ENCODE measurements at places on chromosomes 2 and 18. TPM values are rescaled to one million over a fixed set of nuclear protein-coding genes. Genes with fewer than 3 reads are reported as not detected.

- DNase-seq, result no peak
Measured at GRCh38 chr2:215664847-215665525, 229.1 kb upstream of the FN1 start.

The ANKRD29 gene
- polyA plus RNA-seq, result 0.78 TPM

The UPP2 gene
- 11.7 TPM for polyA plus RNA-seq

DNA sequence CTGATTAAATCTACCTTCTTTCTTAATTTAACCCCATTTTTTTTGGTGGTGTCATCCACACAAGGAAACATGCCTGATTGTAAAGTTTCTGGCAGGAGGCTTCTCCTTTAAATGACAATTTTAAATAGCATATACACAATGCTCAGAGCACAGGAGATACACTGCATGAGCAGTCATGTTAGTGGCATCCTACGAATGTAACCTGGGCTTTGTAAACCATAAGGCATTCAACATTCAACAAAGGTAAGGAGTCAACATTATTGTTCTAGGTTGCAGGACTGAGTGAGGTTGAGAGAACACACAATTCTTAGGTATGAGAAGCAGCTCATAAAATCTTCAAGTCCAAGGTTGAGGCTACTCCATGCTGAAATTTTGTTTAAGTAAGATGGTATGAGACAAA is 266.6 kb upstream of the SIX2 start:
- DNase-seq, result no peak

The ABCG8 gene
- polyA plus RNA-seq, result 1.2 TPM

- no peak for DNase-seq
Measured at GRCh38 chr2:71826299-71826698, 321.4 kb downstream of the CYP26B1 start.

DNA sequence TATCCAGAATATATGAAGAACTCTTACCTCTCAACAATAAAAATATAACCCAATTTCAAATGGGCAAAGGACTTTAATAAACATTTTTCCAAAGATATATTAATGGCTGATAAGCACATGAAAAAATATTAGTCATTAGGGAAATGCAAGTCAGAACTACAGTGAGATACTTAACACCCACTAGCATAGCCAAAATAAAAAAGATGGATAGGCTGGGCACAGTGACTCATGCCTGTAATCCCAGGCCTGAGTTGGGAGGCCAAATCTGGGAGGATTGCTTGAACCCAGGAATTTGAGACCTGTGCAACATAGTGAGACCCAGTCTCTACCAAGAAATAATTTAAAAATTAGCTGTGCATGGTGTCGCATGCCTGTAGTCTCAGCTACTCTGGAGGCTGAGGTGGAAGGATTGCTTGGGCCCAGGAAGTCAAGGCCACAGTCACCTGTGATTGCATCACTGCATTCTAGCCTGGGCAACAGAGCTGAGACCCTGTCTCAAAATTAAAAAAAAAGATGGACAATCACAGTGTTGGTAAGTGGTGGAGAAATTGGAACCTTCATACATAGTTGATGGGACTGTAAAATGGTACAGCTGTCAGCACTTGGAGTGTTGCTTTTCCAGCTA is 25.1 kb downstream of the MARCHF7 start:
- no peak for DNase-seq

The MATN3 gene
- 3.4 TPM for polyA plus RNA-seq

- DNase-seq, result peak; percentile 78
Measured at GRCh38 chr2:234241656-234242458, 191.4 kb downstream of the SPP2 start.

GRCh38 chr2:101234169-101234938 is 18.3 kb upstream of the CNOT11 start:
- no peak for DNase-seq

DNA sequence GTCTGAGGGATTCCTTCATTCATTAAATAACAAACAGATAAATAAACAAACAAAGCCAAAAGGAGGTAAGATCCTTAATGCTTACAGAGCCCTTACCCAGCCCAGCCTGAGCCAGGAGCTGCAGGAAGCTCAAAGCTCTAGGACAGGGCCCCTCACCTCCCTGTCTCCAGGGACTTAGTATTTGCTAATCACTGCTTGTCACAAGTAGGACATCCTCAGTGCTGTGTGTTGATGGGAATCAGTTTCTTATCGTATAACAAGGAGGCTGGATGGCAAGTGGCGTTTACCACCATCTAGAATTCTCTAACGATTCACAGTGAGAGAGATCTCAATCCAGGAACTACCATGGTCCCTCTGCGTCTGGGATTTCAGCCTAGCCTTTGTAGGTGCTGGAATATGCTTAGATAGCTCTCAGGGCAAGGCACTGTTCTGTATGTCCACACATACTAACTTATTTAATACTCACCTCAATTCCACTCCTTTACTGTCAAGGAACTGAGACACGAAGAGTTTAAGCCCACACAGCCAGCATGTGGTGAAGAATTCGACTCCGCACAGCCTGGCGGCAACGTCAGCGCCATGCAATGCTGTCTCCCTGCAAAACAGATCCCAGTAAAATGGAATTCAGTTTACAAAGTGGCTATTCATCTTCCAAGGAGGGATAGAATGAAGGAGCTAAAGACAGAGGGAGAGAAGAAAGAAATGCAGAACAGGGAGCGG is 164.8 kb downstream of the MYCN start:
- DNase-seq, result no peak

The ABCG5 gene
- 0.50 TPM for polyA plus RNA-seq

- DNase-seq, result no peak
Measured at GRCh38 chr18:42649331-42650035, 466.0 kb downstream of the RIT2 start.

DNA sequence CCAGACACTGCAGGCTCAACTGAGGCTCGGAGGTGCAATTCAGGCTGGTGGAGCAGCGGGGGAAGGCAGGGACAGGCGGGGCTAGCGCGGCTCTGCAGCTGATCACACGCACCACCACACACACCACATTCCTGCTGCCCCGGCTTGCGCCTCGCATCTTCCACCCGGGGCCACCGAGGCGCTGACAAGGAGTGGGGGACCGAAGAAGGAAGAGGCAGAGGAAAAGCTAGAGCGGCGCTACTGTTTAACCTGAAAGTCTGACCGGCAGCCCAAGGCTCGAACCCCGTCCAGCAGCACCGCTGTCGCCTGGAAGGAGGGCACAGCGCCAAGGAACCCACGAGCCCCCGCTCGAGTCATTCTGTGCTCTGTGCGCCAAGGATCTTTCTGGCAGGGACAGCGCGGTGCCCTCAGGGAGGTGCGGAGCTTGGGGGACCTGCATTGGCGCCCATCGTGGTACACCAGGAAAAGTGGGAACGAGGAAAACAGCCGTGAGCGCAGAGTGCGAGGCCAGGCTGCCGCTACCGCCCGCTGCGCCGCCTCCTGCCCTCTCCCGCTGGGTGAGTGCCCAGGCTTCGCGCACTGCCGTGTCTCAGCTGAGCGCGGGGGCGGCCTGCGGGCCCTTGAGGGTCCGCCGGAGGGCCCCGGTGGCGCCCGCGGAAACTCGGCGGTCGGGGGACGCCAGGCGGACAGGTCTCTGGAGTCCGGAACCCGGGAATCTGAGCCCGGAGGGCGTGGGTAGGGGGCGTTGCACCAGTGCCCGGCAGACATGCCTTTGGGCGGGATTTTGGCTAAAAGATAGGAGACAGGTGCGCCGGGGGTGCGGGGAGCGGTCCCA is 860 bp upstream of the KCNJ3 start:
- DNase-seq, result no peak

The TACR1 gene
- 2.3 TPM for polyA plus RNA-seq

DNA sequence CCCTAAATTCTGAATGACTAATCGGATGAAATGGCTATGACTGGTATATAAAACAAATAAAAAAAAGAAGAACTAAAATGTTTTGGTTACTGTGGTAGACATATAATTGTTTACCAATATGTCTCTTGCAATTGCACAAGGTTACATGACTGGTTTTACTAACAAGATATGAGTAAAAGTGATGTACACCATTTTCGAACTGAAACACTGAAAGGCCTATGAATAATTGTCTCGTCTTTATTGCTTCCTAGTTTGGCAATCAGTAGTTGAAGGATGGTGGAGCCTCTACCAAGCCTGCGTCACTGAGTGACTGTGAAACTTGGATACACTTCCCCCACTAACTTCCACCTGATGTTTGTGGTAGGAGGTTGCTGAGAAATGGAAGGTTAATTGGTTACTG is 16.5 kb downstream of the CDH19 start:
- no peak for DNase-seq

DNA sequence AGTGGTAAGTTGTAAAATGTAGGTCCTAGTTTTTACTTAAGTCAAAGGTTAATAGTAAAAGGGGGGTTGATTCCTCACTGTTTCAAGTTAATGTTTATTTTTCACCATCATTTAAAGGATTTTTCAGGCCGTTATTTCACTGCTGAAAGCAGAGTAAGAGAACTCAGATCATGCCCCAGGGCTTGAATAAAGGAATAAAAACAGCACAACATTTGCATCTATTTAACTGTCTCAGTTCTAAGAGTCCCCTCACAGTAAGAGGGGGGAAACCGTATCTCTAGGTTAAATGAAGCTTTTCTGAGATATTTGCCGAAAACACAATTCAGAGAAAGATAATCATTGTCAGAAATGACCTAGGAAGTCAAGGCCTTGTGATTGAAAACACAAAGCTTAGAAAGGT is 138.2 kb upstream of the KCTD1 start:
- DNase-seq, result no peak

GRCh38 chr2:36178384-36178783 is 177.2 kb upstream of the CRIM1 start:
- no peak for DNase-seq

DNA sequence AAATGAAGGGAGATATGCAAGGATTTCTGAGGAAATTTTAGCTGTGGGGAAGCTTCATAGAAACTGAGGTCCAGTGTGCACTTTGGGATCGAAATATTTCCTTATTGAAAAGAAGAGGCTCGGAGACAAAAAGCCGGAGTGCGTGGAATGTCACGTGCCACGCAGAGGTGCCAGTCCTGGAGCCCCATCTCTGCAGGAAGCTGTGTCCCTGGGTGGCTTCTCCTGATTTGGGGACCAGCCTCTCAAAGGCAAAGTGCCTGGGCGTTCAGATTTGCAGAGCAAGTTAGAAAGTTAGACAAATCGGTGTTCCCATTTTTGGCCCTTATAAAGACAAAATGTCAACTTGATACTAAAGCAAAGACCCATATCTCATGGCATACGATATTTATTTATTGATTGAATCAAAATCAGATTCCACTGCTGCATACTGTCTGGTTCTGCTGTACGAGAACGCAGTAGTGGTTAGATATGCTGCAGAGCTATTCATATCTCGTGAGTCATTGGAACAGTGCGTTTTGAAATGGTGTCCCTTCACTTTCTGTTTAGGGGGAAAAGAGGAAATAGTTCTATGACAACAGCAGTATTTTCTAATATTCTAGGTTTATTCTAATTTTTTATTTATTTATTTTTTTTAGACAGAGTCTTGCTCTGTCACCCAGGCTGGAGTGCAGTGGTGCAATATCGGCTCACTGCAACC is 9.1 kb upstream of the ATG16L1 start:
- DNase-seq, result no peak

The SERPINB2 gene
- polyA plus RNA-seq, result 0.06 TPM

The AKAIN1 gene
- not detected for polyA plus RNA-seq

DNA sequence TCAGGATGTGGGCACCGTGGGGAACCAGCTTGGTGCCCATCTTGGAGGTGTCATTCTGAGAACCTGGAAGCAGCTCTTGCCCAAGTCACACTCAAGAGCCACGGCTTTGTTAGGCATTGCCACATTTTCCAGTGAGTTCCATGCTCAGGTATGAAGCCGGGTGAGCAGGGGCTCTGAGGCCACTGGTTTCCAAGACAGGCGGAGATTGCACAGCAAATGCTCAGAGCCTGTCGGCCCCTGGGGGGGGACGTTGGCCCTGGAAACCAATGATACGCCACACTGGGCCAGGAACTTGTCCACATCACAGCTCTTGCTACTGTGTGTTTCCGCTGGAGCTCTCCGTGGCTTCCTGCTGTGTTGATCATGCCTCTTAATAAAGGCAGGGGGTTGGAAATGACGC is 52.5 kb upstream of the SALL3 start:
- no peak for DNase-seq

DNA sequence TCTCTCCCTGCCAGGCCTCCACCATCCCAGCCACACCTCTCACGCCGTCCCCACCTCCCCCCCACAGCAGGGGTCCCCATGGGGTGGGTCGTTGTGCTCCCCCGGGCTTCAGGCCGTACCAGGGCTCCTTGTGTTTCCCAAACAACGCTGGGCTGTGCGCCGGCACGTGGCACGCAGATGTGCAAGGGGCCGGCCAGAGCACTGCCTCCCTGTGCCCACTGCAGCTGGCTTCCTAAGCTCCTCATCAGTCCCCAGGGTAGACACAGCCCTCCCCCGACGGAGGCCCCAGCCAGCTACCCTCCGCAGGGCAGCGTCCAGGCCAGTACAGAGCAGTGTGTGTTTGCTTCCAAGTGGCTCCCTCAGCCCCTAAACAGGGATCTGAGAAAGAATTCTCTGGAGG is 34.0 kb downstream of the BIN1 start:
- no peak for DNase-seq

- DNase-seq, result no peak
Measured at GRCh38 chr2:240745962-240746361, 54.3 kb downstream of the AQP12A start.

GRCh38 chr18:499776-500631 is 497 bp downstream of the COLEC12 start:
- DNase-seq, result no peak

DNA sequence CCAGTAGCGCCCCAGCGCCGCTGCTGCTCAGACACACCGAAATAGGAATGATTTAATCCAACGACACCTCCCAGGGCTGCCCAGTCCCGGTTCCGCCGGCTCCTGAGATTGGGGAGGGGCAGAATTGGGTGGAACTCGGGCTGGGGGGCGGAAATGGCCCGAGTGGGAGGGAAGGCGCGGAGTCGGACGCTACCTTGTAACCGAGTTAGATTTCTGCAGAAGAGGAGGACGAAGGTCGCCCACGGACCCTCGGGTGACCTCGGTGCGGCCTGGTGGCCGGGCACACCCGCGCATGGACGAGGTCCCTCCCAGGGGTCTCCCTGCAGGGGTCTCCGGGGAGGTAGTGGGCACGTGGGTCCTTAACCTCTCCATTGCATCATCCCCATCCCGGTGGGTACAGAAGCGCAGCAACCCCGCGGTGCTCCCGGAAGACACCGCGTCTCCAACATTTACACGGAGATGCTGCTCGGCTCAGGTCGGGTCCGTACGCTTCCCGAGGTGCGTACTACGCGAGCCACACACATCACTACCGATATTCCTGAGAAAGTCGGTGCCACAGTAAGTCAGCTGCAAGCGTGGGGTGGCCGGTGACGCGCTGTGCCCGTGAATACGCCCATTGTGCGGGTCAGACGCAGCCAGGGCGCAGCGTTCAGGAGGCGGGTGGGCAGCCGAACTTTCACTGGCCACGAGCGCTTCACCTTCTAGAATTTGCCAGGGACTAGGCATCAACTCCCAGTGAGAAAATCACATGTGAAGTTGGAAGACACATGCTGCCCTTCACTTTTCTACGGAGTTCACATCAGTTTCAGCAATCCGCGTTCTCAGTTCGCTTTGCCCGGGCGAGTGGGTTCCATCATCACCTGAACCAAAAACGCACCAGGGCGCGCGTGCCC is 3.0 kb downstream of the ZNF516 start:
- no peak for DNase-seq

The CFAP65 gene
- 0.34 TPM for polyA plus RNA-seq
